Stimulated activated CD8-positive, alpha-beta memory T cell treated with anti-CD3 and anti-CD28 coated beads, Interleukin-7, amount 100 ng/mL, for 24 hours (primary cell): ENCODE measurements at places on chromosomes 16 and 17.

GRCh38 chr17:68205808-68206720 is 41.8 kb upstream of the AMZ2 start:
- DNase-seq, result no peak

GRCh38 chr17:30996486-30996885 is 25.6 kb downstream of the RNF135 start:
- DNase-seq, result no peak

DNA sequence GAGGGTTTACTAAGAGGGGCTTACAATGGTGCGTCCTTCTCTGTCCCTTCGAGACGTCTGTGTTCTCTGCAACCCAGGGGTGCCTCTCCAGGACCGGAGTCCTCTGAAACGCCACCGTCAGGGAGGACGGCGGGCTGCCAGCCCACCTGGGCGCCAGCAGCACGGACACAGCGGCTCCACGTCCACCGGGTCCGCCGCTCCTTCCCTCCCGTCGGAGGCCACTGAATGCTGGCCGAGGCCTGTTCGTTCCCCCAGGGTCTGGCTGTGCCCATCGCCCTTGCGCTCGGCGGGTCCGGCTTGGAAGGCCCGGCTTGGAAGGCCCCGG is 403 bp downstream of the TEPSIN start:
- no peak for DNase-seq

DNA sequence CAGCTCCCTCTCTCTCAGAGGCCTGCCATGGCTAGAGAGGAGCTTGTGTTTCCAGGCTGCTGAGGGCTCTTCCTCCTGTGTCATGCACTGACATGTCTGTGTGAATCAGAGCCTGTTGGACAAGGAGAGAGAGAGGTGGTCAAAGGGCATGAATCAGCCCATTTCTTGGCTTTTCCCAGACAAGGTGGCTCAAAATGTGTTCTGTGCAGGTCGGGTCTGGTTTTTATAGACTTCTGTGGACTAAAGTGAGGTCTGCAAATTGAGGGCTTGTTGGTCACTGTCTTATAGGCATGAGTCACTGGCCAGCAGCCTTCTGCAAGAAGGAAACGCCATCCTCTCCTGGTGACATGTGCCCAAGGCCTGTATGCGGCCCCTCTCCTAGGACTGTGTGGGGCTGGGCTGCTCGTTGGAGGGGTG is 97.9 kb downstream of the FOXL1 start:
- DNase-seq, result no peak

DNA sequence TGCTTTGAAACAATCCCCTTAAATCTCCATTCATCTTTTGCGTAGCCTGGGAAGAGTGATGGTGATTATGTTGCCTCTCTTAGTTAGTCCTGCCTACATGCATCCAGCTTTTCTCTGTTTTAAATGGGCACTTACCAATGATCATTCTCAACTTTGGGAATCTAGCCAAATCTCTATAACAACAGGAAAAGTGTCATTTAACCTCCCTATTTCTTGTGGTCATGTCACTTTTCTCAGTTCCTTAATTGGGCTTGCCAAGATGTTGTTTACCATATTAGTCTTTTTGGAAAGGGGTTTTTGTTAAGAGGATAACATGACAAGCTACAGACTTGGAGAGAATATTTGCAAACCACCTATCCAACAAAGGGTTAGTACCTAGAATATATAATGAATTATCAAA is 15.6 kb upstream of the CLEC10A start:
- no peak for DNase-seq

DNA sequence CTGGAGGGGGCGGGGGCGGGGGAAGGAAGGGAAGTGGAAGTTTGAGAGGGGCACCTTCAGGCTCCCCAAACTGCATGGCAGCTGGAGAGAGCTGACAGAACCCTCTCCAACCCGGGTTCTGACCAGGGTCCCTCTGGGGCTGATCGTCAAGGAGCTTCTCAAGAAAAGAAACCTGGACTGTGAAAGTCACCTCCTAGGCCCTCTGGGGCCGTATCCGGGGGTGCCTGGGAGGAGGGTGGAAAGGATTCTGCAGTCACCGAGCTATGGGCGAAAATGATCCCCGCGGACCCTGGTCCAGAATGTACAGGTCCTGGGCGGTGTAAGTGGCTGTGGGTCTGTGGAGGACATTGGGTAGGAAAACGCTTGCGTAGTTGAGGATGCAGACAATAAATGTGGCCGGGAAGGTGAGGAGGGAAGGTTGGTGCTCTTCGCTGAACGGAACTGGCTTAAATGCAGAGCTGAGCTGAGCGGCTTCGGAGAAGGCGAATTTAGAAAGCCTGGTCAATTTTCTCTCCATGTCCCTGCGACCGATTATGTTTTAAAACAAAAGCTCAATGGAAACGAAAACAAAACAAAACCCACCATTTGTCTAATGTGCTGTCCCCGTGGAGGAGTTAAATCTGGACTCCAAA is 3.6 kb upstream of the LHX1 start:
- no peak for DNase-seq

DNA sequence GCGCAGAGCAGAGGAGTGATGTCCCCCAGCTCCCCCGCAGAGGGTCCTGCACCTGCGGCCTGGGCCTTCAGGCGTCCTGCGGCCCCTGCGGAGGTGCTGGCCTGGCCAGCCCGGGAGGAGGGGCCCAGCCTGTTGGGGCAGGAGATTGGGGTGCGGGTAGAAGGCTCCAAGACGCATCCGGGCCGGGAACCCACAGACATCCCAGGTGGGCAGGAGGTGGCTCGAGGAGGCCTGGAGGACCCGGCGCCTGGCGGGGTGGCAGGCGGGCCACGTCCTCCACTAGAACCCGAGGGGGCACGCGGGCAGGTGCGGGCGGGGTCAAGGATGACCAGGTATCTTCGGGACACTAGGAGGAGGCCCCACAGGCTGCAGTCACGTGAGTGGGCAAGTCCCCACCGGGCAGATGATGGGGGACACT is 647 bp upstream of the SECTM1 start:
- no peak for DNase-seq

- no peak for DNase-seq
These were observed 101.8 kb downstream of the TTC19 start for GRCh38 chr17:16101440-16101839.

DNA sequence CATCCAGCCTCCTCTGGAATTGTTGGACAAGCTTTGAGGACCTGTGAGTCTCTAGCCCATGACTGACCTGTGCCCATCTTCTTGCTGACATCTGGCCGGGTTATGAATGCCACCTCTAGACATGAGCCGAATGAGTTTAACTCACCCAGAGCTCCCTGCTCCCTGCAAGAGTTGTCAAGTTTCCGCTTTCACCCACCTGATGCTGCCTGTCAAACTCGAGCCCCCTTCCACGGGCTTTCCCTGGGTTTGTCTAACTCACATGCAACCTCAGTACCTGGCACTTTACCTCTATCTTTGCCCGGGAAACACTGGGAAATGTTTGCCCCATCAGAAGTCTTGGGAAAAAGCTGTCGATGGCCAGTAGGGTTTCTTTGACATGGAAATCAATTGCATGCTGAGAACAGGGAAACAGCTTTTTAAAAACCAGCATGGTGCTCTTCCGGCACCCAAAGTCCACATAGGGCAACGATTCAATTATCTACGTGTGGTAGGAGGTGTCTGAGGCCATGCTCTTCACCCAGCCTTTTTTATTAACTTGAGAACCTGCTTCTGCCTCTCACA is 33.8 kb upstream of the DNAH17 start:
- DNase-seq, result no peak

DNA sequence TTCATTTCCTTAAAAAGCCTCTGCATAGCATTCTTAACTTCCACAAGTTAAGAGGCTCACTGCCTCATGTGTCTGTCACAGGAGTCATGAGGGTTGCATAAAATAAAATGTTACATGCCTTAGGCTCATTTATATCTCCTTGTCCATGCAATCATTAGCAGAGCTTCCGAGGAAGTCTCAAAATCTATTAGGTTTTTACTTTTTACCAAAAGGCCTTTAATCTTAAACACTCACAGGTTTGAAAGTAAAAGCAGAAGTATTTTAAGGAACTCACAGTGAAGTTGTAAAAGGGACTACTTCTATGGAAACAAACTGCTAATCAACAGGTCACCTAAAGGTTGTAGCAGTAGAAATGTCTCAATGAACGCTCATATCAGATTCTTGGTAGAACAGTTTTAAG is 5.2 kb upstream of the ATP6V0A1 start:
- DNase-seq, result no peak

GRCh38 chr16:52383640-52384292 is 163.2 kb downstream of the TOX3 start:
- DNase-seq, result no peak

DNA sequence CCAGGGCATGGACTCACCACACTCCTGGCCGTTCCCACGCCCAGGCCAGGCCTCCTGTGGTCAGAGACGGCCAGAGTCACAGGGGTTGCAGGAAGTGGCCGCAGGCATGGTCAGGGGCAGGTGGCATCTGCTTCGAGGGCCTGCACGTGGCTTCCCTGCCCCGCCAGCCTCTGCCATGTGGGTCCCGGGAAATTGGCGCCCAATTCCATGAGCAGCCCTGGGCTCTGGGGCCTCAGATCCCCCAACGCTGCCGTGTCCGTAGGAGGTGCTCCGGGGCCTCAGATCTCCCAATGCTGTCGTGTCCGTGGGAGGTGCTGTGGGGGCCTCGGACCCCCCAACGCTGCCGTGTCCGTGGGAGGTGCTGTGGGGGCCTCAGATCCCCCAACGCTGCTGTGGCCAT is 9.7 kb upstream of the SSTR5 start:
- no peak for DNase-seq

GRCh38 chr16:28974007-28974436 is 556 bp upstream of the SPNS1 start:
- DNase-seq, result no peak

GRCh38 chr16:82584553-82585152 is 42.1 kb upstream of the CDH13 start:
- DNase-seq, result no peak

DNA sequence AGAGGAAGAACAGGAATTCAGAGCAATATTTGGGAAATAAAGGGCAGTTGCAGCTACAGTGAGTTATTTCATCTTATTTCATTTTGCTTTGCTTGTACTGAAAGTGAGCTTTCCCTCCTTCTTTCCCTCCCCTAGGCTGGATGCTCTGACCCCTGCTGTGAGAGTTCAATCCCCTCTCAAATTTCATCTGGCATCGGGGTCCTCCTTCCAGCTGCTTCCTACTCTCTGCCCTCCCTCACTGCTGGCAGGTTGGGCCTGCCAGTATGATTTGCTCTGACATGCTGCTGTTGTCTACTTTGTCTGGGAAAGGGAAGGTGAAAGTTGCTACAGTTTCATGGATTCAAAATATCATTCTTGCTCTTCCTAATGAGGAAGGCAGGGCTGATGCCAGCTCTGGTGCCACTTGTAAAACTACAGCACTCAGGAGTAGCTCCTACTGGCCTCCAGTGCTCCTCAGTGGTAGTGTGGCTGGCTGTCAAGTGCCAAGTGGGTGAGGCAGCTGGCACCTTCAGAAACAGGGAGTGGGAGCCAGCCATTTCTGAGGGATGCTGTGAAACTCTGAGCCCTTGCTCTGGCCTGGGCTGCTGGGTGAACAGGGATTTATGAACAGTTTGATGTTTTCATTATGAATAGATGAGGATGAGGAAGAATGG is 408.6 kb downstream of the HAPSTR1 start:
- DNase-seq, result no peak

- no peak for DNase-seq
These were observed 388.5 kb downstream of the CNTNAP4 start for GRCh38 chr16:76665571-76666275.

- no peak for DNase-seq
These were observed 4.1 kb downstream of the NETO2 start for GRCh38 chr16:47139561-47140185.

- no peak for DNase-seq
These were observed 30.0 kb upstream of the SKAP1 start for GRCh38 chr17:48460052-48460451.

DNA sequence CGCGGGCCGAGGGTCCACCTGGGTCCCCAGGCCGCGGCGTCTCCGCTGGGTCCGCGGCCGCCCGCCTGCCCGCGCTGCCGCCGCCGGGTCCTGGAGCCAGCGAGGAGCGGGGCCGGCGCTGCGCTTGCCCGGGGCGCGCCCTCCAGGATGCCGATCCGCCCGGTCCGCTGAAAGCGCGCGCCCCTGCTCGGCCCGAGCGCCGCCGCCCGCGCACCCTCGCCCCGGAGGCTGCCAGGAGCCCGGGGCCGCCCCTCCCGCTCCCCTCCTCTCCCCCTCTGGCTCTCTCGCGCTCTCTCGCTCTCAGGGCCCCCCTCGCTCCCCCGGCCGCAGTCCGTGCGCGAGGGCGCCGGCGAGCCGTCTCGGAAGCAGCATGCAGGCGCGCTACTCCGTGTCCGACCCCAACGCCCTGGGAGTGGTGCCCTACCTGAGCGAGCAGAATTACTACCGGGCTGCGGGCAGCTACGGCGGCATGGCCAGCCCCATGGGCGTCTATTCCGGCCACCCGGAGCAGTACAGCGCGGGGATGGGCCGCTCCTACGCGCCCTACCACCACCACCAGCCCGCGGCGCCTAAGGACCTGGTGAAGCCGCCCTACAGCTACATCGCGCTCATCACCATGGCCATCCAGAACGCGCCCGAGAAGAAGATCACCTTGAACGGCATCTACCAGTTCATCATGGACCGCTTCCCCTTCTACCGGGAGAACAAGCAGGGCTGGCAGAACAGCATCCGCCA is 504 bp downstream of the FOXC2 start:
- DNase-seq, result no peak

DNA sequence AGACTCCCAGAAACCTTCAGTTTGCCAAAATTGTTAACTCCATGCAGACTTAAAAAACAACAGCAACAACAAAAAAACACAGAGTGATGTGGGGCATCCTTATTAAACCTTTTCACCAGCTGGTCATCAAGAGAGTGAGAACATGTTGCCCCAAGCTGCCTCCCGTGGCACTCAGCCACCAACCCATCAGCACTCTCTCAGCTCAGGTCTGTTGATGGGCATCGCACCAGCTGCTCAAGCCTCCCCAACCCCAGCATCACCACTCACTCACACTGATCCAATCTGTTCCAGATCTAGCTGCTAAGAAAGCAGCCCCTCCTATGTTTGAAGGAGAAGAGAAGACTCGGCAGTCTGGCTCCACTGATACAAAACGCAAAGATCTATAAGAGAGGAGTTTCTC is 46.8 kb downstream of the SLC39A11 start:
- no peak for DNase-seq

GRCh38 chr17:75755205-75755901 is 9.6 kb downstream of the GALK1 start:
- DNase-seq, result no peak

- no peak for DNase-seq
These were observed 20.2 kb upstream of the MPRIP start for GRCh38 chr17:17022011-17022410.

DNA sequence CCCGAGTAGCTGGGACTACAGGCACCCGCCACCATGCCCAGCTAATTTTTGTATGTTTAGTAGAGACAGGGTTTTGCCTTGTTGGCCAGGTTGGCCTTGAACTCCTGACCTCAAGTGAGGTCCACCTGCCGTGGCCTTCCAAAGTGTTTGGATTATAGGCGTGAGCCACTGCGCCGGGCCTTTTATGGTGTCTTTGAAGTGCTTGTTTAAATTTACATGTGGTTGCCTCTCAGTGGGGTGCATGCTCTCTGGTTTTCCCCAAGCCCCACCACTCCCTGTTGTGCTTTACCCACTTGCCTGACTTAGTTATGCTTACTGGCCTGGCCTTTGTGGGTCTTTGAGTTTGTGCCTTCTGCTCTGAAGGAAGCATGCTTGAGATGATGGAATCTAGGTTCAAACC is 132.0 kb downstream of the PRKCB start:
- DNase-seq, result no peak

GRCh38 chr16:4383591-4384444 is 12.2 kb downstream of the VASN start:
- no peak for DNase-seq
